ENCODE measurements at places on chromosomes 4 and X.

DNA sequence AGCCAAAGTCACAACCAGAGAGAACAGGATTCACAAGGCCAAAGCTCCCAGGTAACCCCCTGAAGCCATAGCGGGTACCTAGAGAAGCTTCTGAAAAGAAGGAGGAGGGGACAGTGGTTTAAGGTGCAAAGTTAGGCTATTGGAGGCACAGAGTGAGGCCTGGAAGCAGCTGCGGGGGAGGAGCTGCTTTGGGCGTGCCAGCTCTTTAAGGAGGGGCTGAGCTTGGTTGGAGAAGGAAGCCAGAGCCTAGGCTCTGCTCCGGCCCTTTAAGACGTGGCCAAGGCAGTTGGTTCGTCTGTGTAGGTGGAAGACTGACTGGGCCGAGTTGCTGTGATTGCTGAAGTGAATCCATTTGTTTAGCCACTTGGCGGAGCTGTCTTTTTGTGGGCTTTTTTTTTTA lies 1.5 kb downstream of the KLF8 start:
- ATAC-seq = peak; percentile 79

GRCh38 chrX:3029129-3029528 lies 12.1 kb upstream of the ARSF start:
- no peak for ATAC-seq

DNA sequence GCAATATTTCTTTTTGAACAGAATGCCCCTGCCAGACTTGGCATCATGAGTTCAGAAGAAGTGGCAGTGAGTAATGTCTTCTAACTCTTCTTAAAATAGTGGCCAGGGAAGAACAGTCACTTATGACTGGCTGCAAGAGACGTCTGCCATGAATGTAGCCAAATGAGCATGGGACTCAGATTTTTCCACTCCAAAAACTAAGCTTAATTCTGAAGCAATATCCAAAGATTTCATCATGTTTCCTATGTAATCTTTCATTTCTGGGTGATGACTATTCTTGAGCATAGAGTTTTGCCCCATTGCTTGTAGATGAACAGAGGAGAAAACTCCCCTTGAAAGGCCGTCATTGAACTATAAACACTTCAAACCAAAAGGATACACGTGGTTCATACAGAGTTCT lies 11.8 kb downstream of the AMBN start:
- no peak for ATAC-seq

DNA sequence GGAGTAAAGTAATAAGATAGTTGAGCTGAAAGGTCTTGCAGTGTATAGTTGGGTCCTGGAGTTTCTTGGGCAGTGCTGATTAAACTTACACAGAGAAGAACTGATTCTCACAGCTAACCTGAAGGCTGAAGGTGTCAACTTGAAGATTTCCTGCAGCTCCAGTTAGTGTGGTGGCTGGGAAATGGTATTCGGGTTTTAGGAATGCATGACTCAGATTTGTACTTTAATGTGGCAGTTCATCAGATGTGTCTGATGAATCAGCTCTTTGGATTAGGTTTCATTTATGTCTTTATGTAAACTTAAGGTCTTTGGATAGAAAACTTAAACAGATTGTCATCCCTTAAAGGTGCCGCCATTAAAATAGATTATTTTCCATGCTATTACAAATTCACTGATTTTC lies 200.0 kb downstream of the IL1RAPL1 start:
- no peak for ATAC-seq

DNA sequence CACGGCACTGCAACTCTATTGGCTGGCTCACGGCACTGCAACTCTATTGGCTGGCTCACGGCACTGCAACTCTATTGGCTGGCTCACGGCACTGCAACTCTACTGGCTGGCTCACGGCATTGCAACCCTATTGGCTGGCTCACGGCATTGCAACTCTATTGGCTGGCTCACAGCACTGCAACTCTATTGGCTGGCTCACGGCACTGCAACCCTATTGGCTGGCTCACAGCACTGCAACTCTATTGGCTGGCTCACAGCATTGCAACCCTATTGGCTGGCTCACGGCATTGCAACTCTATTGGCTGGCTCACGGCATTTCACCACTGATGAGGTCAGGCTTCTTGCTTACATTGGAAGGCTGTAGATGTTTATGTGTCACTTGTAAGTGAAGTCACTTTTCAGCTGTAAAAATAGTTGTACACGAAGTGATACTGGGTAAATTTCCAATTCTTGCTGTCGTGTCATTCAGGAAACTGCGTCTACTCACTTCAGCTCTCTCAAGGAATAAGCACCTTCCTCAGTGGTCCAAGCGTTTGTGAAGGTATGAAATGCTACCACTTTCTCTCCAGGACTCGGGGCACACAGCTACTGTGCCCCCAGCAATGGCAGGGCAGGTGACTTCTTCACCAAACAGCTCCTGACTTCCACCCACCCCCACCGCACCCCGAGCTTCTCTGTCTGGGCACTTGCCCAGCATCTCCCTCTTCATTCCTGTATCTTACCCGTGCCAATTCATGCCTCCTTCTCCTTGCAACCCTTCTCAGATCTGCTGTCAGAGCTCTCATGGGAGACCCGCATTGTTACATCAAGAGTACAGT lies 141.3 kb downstream of the AFAP1 start:
- no peak for ATAC-seq

DNA sequence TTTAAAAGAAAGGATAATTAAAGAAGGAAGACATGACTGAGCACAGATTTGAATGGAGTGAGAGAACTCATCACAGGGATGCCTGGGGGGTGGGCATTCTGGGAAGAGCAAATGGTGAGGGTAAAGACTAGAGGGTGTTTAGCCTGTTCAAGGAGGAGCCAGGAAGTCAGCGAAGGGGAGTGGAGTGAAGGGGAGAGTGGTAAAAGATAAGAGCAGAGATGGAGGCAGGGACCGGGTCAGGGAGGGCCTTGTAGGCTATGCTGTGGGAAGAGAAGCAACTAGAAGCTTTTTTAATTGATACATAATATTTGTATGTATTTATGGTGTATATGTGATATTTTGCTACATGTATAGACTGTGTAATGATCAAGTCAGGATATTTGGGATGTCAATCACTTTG lies 2.2 kb upstream of the VGLL1 start:
- no peak for ATAC-seq

- ATAC-seq = no peak
Measured at GRCh38 chrX:148732743-148733142, 232.3 kb downstream of the AFF2 start.

DNA sequence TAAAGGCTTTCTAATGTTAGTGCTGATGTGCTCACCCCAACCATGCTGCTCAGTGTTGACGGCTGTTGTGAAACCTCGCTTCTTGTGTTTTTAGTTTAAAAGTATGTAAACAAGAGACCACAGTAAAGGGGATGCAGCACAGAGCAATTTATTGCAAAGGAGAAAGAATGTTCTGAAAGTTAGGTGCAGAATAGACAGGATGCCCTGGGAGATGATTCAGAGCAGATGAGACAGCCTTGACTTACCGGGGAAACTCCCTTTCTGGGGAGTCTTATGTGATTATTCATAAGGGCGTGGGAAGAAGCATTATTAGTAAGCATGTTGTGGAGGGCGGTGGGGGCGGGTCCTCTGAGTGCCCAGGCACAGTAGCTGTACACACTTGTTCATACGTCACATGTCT lies 47.7 kb downstream of the EVC start:
- ATAC-seq = no peak

- ATAC-seq = no peak
Measured at GRCh38 chr4:1241466-1241935, 7.4 kb downstream of the CTBP1 start.

DNA sequence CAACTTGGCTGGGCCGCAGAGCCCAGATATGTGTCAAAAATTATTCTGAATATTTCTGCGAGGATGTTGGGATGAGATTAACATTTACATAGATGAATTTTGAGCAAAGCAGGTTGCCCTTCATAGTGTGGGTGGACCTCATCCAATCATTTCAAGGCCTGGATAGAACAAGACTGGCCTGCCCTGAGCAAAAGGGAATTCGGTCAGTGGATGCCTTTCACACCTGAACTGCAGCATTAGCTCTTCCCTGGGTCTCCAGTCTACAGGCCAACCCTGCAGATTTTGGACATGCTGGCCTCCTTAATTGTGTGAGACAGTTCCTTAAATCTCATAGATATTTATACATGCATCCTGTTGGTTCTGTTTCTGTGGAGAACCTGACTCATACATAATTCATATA lies 32.4 kb upstream of the SLC10A4 start:
- no peak for ATAC-seq

- no peak for ATAC-seq
Measured at GRCh38 chr4:13612569-13612968, 15.0 kb downstream of the BOD1L1 start.

- ATAC-seq = peak; percentile 68
Measured at GRCh38 chr4:139901531-139902320, 236.1 kb downstream of the MGST2 start.

DNA sequence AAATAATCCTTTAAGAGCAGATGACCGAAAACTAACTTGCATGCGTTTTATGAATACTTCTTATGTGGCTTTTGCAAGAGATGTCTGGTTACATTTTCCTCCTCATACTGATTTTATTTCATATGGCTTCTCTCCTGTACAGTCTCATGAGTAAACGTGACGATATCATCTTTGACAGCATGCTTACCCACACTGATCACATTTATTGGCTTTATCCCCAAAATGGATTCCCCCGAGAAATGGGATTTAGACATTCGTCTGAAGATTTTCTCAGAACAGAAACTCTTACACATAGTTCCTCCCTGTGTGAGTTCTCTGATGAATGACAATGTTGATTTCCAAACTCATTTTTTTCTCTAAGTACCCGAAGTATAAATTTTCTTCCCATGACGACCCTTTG lies 939.7 kb upstream of the LCORL start:
- no peak for ATAC-seq

DNA sequence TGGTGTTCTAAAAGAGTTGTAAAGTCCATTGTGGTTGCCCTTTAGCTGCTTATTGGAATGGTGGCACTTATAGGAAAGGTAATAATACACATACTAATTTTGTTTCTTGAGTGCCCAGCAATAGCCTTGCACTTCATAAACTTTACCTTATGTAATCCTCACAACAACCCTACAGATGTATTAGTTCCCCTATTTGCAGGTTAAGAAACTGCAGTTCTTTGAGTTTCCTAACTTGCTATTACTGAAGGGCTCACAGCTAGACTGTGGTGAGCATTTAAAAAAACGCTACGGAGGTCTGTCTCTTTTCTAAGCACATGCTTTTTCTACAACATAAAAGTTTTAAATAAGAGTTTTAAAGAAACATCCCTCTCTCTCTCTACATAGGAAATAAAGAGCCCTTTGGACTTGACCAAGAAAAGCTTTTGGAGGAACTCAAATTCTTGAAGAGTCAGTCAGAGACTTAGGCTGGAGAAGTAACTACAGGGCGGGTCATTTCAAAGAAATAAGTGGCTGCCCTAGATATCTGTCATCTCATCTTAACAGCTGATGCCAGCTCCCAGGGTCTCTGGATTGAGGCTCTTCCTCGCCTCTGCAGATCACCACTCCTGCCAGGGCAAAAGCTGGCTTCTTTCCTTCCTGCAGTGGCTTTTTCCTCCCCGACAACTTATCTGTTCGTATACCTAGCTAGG lies 42.0 kb upstream of the FBXW7 start:
- no peak for ATAC-seq

DNA sequence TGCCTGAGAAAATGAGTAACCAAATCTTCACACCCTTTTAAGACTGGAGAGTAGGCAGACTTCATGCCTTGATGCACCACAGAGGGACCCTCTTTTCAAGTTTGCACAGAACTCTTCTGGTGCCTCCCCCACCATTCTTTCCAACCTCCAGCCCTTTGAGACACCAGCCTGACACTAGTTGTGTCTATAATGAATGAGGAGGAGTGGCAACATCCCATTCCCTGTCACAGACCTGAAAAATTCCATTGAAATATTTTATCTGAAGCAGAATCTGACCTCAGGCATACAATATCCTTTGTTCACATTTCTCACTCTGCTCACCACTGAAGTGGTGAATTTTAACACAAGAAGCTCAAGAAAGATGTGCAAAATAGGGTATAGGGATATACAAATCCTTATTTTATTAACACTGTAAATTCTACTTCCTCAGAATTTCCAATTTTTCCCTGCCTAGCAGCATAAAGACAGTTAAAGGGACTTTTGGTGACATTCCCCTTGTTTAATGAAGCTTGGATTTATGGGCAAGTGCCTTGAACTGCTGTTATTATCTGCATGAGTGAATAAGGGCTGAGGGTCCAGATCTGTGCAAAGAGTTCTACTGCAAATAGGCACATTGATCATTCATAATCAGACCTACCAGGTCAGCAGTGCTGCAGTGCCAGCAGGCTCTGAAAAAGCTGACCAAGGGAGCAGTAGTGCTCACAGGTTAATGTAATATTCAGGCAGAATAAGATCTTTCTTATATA lies 149.9 kb upstream of the PAQR3 start:
- peak; percentile 87 for ATAC-seq

DNA sequence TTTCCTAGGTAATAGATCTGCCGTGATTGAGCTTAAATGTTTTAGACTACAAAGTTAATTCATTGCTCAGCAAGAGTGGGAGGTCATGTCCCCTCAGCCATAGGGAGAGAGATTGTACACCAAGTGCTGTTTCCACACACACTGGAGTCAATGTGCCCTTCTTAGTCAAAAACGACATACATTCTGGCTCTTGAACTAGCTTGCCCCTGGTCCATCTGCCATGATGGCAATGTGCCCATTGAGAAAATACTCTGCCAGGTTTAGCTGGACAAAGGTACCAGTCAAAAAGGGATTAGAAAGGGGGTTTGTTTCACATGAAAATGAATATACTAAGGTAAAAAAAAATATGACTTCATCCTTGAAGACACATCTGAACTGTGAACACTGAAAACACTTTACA lies 377.1 kb upstream of the ADGRL3 start:
- no peak for ATAC-seq

DNA sequence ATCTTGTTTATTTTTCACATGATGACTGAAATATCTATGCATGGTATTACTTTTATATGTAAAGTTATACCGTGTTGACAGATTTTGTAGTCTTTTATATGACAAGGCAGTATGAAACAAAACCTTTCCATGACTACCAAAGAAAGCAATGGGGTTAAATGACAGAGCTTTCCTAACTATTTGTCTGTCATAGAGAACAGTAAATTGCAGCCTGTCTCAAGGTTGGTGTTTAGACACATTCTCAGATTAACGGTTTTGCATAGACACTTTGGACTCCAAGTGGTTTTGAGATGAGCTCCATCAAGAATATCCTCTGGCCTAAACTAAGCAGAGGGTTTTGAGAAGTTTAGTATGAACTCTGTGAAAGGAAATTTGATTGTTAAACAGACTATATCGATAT lies 180.7 kb upstream of the TENM3 start:
- ATAC-seq = peak; percentile 32

GRCh38 chrX:65581661-65582339 lies 47.2 kb upstream of the LAS1L start:
- peak; percentile 78 for ATAC-seq

GRCh38 chrX:38898261-38898660 lies 97.0 kb downstream of the MID1IP1 start:
- ATAC-seq = no peak

Measured in motor neuron (in vitro differentiated cells).